ENCODE measurements at places on chromosomes 2 and 18.

DNA sequence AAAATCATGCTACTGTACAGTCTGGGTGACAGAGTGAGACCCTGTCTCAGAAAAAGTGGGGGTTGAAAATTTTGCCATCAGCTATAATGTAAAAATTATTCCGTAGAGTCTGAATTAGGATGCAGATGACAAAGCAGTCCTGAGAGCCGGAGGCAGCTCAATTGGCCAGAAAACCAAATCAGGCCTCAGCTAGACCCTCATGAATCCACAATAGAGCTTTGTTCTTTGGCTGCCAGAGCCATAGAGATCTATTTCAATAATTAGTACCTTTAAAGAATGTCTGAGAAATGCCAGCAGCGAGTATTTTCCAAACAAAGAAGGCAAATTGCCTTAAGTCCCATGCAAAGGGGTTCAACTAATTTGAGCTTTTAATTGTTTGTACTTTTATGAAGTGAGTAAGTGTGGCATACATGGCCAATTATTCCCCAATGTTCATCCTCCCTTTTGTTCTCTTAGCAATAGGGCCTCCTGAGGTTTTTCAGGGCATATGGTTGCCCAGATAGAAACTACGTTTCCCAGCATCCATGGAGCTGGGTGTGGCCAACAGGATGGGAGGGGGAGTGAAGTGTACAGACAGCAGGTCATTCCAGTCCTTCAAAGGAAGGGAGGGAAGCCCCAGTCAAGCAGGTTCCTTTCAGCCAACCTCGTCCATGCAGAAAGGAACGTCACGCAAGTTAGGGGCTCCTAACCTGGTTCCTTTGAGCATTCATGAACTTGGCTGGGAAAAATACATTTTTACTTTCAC is 211.3 kb upstream of the APCDD1 start:
- DNase-seq, result no peak

DNA sequence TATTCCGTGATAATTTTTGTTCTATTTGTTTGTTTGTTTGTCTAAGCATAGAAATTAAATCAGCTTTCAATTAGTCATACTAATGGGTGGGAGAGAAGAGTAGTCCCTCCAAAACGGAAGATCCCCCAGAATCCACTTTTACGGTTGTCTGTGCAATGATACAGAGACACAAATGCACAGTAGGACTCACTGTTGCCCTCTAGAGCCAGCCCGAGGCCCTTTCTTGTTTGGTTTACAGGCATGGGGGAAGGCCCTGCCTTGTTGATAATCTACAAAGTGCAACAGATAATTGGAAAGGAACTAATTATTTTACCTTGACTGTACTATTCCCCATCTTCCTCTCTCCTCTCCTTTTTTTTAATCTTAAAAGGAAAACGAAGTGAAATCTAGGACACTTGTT is 121.1 kb downstream of the ACOXL start:
- DNase-seq, result peak; percentile 61

- peak; percentile 24 for DNase-seq
Measured at GRCh38 chr18:35407871-35408481, 30.8 kb upstream of the ZNF396 start.

DNA sequence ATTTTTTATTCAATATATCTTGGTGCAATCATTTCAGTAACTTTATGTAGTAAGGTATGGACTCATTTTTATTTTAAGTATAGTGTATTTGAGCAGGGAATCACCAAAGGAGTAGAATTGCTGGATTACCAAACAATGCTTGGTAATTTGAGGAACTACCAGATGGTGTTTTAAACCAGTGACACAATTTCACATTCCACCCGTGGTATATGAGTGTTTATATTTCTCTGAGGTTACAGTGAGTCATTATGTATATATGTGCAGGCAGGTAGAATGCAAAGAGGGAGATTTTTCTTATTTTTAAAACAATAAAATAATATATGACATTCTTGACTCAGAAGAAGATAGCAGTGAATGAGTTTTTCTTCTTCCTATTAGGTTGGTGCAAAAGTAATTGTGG is 596.9 kb downstream of the DCC start:
- no peak for DNase-seq

GRCh38 chr2:236899950-236900640 is 185.6 kb upstream of the COPS8 start:
- DNase-seq, result no peak

GRCh38 chr2:191041418-191042161 is 27.6 kb upstream of the STAT1 start:
- no peak for DNase-seq

DNA sequence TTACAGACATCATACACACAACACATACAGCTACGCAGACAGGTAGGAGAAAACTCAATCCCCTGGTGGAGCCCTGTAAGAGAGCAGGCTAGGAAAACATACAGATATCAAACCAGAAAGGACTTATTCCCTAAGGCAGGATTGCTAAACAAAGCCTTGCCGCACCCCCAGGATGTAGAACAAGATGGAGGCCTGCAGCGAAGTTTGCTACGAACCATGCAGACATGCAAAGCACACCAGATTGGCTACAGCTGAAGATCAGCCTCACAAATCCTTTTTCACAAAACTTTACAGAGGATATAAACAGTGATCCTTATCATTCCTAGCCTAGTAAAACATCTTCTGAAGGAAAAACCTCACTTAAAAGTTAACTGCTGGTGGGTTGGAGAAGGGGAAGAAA is 28.3 kb downstream of the C18orf54 start:
- DNase-seq, result no peak

GRCh38 chr2:129236601-129237000 is 742.9 kb upstream of the RAB6C start:
- DNase-seq, result no peak

- peak; percentile 27 for DNase-seq
Measured at GRCh38 chr18:2883076-2883735, 36.4 kb downstream of the EMILIN2 start.

DNA sequence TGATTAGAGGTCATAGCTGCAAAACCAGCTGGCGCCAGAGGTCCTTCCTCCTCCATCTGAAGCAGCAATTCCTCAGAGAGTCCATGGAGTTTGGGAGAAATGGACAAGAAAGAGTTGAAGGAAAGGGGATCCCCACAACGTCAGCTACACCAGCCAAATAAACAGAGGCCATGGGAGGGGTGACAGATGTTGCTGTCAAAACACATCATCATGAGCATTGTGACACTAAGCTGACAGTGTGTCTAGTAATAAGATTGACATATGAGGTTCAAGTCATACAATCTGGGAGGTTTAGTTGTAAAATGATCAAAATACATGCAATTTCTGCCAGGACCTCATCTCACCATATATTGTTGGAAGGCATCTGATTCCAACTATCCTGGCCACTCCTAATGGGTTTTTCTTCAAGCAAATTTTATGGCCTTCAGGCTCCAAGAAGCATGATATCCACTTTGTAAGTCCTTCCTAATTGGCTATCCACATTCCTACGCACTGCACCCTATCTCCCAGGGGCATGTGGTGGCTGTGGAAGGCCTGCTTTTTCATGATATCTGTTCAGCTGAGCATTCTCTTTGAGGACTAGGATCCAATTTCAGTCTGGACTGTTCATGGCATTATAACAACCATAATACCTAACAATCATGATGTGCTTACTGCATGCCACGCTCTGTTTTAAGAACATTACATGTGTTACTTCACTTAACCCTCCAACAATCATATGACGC is 335.0 kb upstream of the ID2 start:
- no peak for DNase-seq

DNA sequence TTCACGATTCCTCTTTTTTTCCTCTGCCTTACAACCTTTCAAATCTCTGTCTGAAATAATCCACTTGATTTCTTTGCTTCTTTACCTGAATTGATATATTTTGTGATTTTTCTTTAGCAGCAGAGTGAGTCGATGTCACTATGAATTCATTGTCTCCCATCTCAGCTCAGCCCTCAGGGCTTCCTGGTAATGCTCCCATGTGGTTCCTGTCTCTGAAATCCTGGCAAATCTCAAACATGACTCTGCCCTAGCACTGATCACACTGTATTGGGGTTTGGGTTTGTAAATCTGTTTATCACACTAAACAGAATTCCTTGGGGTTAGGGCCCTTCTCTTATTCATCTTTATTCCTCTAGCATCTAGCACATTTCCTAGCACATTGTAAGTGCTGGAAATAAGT is 43.0 kb upstream of the MSTN start:
- no peak for DNase-seq

DNA sequence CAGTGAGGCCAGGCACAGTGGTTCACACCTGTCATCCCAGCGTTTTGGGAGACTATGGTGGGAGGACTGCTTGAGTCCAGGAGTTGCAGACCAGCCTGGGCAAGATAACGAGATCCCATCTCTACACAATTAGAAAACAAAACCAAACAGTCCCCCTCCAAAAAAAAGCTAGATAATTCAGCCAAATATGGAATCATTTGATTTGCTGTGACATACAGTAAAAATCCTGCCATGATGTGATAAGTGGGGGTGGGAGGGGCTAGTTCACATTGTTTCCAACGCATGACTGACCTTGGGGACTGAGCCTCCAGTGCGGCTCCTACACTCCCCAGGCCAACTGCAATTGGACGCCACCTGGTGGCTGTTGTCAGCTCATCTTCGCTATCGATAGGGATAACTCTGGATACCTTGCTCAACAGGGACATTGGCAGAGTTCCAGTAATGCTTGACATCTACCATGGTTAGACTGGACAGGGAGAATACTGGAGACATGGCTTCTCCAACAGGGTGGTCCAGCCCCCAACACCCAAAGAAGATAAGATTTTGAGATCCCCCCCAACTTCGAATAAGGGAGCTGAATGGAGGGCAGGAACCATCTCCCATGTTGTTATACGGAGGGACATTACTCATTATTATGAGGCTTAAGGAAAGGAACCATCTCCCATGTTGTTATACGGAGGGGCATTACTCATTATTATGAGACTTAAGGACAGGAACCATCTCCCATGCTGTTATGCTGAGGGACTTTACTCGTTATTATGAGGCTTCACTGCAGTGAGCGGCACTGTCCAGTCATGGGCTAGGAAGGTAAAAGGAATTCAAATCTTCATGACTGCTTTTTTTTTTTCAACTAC is 135.9 kb downstream of the TGIF1 start:
- DNase-seq, result peak; percentile 69

GRCh38 chr2:164802095-164802707 is 39.4 kb downstream of the COBLL1 start:
- DNase-seq, result no peak

DNA sequence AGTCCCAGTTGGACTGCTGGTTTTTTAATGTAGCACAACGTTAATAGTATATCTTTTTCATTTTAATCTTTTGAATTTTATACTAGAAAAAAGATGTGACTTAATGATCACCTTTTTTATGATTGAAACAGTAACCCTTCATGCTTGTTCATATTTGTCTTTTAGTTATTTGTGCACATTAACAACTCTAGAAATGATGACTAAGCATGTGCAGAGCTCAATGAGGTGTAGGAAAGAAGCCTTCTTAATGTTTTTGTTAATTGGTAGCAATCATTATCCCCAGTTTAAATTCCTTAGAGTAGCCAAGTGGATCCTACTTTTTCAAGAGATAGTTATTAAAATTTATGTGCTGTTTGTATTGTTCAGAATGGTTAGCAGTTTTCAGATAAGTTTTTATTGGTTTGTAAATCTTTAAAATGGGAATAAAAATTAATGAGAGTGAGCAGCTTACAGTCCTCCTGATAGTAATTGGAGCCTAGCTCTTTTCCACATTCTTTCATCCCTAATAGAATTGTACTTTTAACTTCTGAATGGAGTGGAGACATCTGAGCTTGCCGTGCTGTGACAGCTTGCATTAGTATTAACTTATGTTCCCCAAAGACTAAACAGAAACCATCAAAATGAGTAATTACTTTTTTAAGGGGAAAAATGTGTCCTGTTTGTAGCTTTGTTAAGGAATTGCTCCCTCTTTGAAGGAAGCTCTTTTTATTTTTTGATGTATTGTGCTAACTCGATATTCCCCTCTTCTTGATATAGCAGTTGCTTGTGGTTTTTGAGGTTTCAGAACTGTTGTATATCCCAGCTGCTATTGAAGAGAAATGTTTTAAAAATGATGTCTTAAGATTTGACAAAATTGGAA is 17.3 kb downstream of the PIK3C3 start:
- DNase-seq, result no peak

DNA sequence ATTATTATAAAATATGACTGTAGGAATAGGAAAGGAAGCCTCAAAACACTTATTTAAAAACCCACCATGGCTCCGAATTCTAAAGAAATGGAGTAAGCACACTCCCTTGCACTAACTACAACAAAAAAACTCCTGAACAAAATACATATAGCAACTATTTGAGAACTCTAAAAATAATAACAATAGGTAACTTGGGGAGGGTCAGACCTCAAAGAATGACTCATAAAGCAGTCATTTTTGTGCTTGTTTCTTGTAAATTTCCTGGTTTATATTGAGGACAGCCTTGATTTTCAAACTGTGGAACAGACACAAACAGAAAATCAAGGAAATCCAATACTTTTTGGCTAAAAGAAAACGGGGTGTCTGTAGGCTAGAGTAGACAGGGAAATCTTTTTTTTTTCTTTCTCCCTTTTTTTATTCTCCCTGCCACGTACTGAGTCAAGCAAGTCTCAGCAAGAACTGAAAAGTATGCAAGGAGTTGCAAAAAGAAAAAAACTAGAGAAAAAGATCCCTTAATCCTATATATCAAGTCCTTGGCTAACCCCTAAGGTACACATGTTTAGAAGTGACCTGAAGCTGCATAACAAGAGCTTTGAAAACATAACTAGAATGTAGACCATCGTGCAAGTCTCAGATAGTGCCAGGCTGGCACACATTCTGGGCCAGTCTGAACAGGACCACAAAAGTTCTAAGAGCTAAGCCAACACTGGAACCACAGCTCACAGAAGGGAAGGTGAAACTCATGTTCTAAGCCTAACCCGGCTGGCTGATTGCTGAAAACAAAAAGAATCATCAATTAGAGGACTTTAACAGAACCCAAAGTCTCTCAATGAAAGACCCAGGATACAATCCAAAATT is 403.1 kb upstream of the LYPD1 start:
- no peak for DNase-seq

DNA sequence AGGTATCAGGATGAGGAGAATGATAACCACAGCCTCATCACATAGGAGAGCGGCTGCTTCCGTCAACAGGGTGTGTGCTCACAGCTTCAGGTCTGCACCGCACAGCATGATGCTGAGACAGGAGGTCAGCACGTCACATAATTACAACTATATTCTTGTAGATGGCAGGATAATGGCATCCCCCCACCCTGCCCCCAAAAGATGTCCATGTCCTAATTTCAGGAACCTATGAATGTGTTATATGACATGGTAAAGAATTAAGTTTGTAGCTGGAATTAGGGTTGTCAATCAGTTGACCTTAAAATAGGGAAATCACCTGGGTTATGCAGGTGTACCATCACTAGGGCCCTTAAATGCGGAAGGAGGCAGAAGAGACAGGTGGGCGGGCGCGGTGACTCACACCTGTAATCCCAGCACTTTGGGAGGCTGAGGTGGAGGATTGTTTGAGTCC is 73.9 kb downstream of the ARL4C start:
- DNase-seq, result peak; percentile 72

- peak; percentile 81 for DNase-seq
Measured at GRCh38 chr2:46297546-46298271, 502 bp downstream of the EPAS1 start.

DNA sequence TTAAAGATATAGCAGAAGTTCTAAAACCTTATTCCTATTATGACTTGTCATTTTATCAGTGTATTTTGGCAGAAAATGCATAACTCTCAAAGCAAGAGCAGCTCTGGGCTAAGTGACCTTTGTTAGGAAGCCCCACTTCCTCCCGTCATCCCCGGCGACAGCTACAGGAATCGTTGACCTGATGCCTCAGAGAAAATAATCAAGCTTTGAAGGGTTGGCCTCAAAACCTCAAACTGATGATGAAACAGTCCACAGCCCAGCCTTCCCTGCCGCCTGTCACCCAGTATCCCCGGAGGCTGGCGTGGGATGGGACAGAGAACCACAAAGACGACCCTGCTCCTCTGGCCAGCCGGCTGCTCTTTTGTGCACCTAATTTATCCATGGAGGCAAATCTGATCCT is 65.3 kb downstream of the KCNF1 start:
- no peak for DNase-seq
